ENCODE measurements at places on chromosomes 12 and 14.

- DNase-seq: no peak
Observed at GRCh38 chr14:101504096-101504948, 57.0 kb upstream of the DIO3 start.

- peak; percentile 43 for DNase-seq
Observed at GRCh38 chr12:124391340-124392261, 96.7 kb downstream of the RFLNA start.

DNA sequence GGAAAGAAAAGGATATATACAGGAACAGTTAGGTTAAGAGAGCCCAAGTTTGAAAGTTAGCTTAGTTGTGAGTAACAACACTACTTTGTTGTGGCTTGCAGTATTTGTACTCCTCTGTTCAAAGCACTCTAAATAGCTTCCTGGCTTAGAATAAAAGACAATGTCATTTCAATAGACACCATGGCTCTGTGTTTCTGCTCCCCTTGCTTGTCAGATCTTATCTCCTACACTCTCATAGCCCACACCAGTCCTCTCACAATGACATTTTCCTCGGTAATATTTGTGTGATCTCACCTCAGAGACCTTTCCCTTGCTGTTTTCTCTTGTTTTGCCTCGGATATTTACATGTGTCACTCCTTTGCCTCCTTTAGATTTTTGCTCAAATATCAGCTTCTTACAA lies 418.4 kb downstream of the MDGA2 start:
- DNase-seq: no peak

DNA sequence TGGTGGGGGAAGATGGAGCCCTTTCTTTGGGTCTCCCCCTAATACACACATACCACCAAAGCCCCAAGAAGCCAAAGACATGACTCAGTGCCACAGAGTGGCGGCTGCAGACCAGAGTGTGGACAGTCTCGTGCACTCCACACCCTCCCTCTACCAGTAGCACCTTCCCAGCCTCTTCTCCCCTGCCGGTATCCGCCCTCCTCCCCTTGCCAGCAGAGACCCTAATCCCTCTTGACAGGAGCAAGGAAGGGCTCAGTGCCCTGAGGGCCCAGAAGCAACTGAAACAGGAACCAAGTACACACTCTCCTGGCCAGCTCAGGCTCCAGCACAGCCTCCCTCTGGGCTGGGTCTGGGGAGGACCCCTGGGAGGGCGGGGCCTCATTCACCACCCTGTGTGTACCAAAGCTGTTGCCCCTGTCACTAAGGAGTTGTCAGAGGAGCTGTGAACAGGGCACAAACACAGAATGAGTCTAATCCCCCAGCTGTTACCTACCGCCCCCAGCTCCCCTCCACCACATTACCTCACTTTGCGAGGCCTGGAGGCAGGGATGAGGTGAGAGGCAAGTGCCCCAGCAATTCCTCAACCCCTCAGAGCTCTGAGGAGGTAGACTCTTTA lies 8.2 kb downstream of the SPRYD3 start:
- DNase-seq: no peak

All from stimulated activated CD4-positive, alpha-beta T cell treated with anti-CD3 and anti-CD28 coated beads, TNF-alpha, amount 100 ng/mL, for 1 hour (primary cell).